ENCODE measurements at places on chromosomes 3 and 15. TPM values are rescaled to one million over a fixed set of nuclear protein-coding genes. Genes with fewer than 3 reads are reported as not detected.

The MYH15 gene
- 0.25 TPM for total RNA-seq

The BBX gene
- 2.6 TPM for total RNA-seq

The FMN1 gene
- 1.6 TPM for total RNA-seq

The IQCF5 gene
- not detected for total RNA-seq

The CSPG5 gene
- total RNA-seq = 0.67 TPM

Measured in Caco-2 (cell line).